ENCODE measurements at places on chromosomes 12 and 14.

- DNase-seq: no peak
Measured at GRCh38 chr12:24754690-24755638, 193.9 kb downstream of the BCAT1 start.

- DNase-seq: no peak
Measured at GRCh38 chr14:59101476-59101875, 87.0 kb upstream of the DAAM1 start.

GRCh38 chr14:54252072-54252730, 144.6 kb upstream of the CDKN3 start:
- no peak for DNase-seq

DNA sequence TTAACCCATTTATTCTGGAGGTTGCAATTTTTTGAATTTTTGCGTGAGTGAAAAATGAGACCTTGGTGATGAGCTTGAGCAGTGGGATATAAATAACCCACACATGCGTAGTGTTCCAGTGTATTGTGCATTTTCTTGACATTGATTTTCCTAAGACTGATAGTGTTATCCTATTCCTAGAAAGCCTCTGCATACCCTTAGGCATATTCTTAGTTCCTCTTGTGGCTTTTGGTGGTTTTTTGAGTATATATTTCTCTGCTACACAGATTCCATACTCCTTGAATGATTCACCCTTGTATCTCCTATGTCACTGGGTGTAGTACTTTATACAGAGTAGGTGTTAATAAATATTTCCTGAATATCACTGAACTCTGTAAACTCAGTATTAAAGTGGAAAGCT, 363.4 kb upstream of the PDE3A start:
- DNase-seq: no peak

DNA sequence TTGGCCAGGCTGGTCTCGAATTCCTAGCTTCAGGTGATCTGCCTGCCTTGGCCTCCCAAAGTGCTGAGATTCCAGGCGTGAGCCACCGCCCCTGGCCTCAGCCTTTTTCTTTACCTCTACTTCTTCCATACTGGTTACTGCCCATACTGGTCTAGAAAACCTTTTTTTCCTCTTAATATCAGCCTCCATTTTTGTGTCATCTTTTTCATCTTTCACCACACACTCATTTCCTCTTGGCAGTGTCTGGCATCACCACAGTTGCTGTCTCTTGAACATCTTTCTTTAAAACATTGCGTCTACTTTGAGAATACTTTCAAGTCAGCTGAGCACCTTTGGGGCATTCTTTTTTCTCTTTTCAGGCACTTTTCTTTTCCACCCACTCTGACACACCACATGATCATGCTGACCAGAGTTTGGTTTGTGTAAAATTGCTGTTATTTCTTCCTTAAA, 32.7 kb downstream of the DDX47 start:
- DNase-seq: no peak

DNA sequence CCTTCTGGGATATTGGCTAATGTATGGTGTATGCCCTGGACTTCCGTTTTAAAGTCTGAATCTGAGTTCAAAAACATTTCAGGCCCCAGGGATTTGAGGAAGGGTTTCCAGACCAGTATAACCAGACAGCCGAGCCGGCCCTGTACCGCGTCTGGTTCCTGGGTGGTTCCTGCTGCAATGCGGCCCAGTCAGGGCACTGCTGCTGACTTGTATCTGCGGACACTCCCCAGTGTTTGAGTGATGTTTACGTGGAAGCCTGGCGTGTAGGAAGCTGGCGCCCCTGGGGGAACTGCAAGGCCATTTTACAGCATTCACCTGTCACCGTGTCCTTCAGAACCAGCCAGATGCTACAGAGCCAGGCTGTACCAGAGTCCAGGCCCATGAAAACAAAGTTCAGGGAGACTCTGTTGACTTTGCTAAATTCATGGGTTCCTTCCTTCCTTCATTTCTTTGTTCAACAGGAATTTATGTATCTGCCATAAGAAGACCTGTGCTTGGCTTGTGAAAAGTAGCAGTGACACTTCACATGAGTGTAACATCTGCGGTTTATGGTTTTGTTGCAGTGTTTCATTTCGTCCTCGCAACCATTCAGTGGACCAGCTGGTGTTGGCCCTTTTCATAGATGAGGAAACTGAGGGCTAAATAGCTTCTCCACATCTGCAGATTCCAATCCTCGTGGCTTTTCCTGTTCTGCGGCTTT, 16.8 kb downstream of the EML1 start:
- DNase-seq: no peak

- no peak for DNase-seq
Measured at GRCh38 chr14:66859063-66859671, 330.1 kb upstream of the GARIN2 start.

DNA sequence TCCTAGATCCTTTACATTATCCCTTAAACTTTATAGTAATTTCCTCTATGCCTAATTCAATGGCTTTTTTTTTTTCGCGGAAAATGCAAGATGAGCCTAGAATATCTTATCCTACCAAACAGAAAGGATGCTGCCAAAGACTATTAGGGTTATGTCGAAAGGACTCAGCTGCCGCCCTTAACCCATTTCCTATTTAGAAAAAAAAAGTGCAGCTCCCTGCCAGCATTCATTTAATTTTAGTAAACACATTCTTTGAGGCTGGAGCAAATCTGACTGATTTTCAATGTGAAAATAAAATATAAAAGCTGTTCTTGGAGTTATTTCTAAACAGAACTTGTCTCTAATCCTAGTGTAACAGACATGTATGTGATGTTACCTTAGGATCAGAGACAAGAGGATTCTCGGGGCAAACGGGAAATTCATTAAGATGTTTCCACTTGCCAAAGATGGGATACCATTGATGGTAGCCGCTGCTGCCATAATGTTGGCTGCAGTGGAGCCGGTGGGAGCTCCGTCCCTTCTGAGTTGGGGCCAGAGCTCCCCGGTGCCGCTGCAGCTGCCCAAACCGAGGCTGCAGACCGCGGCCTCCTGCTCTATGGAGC, 8.2 kb upstream of the A2M start:
- DNase-seq: no peak

GRCh38 chr14:83356080-83356479, 1822.4 kb upstream of the SEL1L start:
- no peak for DNase-seq

- peak; percentile 12 for DNase-seq
Measured at GRCh38 chr12:8088574-8088973, 6.5 kb downstream of the NECAP1 start.

DNA sequence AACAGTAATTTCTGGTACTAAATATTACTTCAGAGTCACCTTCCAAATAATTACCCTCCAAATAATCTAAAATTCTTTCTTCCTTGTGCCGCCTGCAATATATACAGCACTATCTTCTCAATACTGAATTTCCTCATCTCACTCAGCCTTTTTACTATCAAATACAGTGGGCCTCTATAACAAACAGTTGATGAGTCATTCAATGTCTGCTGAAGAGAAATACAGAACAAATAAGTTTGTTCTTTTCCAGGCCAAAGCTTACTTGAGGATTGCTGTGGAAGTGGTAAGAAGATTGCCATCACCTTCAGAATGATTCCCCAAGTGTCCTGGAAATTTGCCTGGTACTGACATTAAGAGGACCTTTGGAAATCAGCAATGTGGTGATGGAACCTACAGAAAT, 218.2 kb upstream of the ARHGAP5 start:
- DNase-seq: no peak

DNA sequence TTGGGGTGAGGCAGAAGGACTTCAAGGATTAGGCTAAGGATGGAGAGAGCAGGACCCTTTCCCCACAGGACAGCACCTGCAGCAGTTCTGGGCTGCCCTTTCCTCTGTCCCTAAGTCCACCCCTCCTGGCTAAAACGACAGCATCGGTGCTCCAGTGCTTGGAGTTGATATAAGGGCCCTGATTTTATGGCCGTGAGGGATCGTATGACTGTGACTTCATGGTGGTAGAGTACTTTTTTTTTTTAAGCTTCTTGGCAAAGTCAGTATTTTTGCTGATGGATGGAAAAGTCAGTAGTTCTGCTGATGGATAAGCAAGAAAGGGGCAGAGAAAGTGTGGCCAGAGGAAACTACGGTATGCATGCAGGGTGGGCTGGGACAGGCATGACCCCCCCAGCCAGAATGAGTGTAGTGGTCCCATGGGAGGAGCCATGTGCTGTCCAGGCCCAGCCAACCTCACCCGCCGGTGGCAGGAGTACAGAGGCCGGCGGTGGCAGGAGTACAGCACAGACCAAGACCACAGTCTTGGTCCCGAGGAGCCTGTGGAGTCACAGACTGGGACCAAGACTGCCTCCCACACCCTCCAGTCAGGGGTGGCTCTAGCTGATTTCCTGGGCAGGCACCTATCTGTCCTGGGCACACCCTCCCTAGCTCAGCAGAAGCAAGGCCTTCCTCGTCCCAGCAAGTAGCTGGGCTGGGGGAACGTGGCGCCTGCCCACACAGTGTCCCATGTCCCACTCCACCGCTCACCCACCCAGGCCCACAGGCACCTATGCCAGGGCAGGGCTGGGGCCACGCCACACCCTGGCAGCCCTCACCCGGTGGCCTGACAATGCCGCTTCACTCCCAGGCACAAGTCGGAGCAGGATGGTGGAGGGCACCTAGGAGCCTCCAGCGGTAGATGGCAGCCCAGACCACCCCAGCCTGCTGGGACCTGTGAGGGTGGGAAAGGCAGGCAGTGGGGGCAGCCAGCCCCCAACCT, 46.3 kb downstream of the CCDC88C start:
- DNase-seq: no peak

Data from T-helper 22 cell (primary cell).